Putamen (tissue), 1 donor: ENCODE measurements at places on chromosomes 16 and 17.
A peak's percentile ranks its signal among the peaks of the same experiment; 100 is the strongest.

DNA sequence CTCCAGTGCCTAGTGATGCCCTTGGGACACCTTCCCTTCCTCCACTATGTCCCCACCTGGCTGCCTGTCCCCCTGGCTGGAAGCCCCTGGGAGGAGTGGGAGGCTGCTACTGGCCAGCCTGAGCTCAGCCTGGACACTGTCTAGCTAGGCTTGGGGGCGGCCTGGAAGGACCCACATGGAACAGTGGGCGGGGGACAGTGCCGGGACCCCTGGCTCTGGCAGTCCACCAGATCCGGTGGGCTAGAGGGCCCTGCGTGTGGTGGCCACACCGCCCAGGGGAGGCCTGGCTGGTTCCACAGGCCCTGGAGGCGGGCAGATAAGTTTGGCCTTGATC is 388.0 kb upstream of the TNRC6C start:
- DNase-seq = no peak

DNA sequence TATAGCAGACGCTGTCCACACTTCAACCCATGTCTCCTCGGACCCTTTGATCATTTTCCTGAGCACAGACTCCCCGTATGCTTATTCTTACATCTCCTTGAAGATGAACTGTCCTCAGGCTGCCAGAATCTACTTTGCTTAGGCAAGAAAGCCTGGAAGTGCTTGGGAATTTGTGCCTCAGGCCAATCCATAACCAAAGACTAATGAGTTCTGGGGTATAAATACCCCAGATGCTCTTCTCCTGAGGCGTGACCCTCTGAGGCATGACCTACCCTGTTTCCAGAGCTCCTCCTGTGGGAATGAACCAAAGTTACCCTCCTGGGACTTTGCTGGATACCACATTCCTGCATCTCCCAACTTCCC is 10.1 kb upstream of the TEKT3 start:
- DNase-seq = no peak

GRCh38 chr16:62216837-62217236 is 180.6 kb upstream of the CDH8 start:
- no peak for DNase-seq

GRCh38 chr16:84970447-84971127 is 40.7 kb downstream of the ZDHHC7 start:
- peak; percentile 65 for DNase-seq

- DNase-seq = no peak
Measured at GRCh38 chr16:72996291-72997062, 51.5 kb downstream of the ZFHX3 start.

DNA sequence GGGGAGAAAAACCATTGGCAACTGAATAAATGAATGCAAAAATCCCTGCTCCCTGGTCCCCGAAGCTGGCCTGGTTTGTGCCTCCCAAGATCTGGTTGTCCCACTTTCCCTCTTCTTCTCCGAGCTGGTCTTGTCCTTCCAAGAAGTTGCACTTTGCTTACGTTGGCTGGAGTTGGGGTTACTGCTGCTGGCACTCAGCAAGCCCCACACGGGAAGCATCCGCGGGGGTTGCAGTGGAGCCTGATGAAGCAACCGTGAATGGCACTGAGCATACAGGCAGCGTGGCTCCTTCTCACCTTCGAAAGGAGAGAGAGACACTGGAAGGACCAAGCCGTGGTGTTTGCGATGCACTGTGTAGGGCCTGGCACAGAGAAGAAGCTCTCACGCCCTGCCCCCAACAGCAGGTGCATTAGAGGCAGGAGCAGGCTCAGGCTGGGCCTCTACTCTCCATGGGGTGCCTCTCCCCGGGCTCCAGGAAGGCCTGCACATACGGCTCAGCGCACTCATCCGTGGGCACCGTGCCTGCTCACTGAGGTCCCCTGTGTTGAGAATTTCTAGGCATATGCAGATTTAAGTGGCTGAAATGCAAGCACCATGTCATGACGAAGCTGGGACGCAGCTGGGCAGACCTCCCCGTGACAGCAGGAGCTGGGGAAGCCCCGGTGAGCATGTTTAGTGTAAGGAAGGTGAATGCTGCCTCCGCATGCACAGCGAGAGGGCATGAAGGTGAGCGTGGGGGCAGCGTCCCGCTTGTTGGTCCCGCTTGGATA is 12.1 kb downstream of the CA5A start:
- DNase-seq = no peak

GRCh38 chr17:46166692-46167249 is 26.5 kb downstream of the KANSL1 start:
- no peak for DNase-seq

GRCh38 chr17:3575511-3575910 is 17.9 kb upstream of the TRPV3 start:
- DNase-seq = no peak
